ENCODE measurements at places on chromosomes 7 and 10.

DNA sequence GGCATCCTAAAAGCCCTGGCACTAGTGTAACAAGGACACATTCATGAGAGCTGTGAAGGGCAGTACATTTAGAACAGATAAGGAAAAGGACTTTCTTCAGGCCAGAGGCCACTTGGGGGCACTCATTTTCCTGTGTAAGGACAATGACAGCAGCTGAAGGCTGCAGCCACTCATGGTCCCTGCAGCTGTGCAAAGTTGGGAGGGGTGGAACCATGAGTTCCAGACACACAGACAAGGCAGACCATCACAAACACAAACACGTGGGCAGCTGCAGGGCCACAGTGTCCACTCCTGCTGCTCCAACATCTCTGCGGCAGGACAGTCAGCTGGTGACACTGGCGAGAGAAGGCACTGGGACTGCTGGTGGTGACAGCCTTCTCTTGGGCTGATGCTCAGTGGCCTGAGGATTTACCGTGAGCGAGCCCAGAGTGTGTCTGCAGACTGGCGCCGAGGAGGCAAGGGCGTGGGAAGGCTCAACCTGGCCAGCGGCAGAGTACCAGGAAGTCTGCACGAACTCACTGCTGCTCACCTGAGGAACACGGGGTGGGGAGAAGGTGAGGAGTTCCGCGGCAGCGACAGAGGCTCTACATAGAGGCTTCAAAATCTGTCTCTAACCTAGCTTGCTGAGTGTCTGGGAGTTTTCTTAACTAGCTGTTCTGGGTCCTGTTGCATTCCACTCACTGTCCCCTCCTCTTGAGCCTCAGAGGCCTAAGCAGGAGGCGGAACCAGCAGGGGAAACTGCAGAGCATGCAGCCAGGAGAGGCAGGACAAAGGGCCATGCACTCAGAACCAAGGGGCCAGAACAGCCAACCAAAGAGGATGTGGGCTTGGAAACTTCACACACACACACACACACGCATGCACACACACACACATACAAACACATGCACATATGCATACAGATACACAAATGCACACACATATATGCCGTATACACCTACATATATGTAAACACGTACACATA lies 76.5 kb upstream of the DDC start:
- DNase-seq = no peak

DNA sequence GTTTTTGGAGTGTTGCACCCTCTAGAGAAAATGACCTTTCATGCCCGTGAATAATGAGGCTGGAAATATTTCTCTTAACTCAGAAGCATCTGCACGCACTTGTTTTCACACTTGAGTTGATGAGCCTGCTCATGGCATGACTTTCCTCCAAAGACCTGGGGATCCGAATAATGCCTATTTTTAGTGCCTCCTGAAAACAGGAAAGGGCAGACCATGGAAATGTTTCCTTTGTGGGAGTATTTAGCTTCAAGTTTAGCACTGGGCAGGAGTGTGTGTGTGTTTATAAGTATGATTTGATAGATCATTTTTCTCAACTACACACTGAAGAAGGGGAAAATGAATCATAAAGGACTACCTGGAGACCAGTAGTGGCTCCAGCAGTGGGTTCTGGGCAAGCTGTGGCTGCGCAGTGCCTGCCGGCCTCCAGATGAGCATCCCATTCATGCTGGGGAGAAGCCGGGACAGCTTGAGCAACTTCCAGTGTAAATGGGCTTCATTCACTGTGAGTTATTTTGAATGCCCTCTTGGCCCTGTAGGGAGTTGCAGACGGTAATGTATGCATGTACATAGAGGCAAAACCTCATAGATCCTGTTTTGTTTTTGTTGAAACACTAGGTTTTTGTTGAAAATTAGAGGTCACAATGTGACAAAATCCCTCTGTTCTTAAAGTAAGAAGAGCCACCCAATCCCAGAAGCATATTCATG lies 117.8 kb upstream of the INSYN2A start:
- DNase-seq = no peak

DNA sequence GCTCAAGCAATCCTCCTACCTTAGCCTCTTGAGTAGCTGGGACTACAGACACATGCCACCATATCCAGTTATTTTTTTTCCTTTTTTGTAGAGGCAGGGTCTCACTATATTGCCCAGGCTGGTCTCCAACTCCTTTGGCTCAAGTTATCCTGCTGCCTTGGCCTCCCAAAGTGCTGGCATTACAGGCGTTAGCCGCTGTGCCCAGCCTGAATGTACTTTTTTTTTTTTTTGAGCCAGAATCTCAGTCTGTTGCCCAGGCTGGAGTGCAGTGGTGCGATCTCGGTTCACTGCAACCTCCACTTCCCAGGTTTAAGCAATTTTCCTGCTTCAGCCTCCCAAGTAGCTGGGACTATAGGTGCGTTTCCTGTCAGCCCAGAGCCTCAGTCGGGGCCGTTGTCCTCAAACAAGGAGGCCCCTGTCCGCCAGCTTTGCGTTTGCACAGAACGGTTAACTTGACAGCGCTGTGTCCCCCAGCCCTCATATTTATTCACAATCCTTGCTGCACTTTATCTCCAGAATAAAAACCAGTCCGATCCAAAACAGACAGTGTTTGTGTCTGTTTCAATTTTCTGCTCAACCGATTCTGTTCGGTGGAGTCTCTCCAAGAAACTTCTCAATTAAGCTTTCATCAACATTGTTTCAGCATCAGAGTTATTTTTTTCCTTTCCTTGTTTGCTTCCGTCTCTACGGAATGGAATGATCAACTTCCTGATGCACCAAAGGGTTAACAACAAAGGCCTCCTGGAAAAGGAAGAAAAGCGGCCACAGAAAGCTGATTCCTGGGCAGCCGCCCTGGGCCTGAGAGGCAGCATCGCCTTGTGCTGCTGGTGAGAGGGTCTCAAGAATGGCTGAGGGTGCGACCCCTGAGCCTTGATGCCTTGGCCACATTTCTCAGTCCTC lies 64.5 kb downstream of the PDIA4 start:
- DNase-seq = no peak

DNA sequence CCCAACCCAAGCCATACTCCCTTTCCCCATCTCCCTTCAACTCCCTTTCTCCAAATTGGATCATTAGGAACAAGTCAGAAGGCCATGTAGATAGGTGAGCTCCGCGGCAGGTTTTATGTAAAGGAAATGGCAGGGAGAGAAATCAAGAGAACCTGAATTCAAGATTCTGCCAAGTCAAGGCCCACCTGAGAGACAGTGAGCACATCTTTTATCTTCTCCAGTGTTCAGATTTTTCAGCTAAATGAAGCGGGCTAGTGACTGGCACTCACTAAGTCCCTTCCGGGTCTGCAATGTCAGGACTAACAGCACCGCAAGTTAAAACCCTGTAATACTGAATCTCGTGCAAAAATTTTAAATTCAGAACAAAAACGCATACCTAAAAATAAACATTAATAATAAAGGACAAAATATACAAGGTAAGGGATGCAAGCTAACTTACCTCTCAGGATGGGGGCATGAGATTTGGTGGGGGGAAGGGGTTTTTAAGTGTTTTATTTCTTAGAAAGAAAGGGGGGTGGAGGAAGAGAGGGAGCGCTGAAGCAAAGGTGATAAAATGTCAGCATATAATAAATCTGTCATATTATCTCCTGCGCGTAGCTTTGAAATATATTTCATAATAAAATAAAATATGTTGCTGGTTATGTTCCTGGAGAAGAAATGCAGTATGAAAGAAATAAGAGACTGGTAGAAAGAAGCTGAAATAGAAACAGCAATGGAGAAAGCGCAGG lies 17.6 kb downstream of the TCAF1 start:
- DNase-seq = no peak

GRCh38 chr10:93077860-93078337 lies 4.2 kb downstream of the CYP26A1 start:
- DNase-seq = no peak

GRCh38 chr7:39825401-39825980 lies 124.6 kb upstream of the CDK13 start:
- no peak for DNase-seq

DNA sequence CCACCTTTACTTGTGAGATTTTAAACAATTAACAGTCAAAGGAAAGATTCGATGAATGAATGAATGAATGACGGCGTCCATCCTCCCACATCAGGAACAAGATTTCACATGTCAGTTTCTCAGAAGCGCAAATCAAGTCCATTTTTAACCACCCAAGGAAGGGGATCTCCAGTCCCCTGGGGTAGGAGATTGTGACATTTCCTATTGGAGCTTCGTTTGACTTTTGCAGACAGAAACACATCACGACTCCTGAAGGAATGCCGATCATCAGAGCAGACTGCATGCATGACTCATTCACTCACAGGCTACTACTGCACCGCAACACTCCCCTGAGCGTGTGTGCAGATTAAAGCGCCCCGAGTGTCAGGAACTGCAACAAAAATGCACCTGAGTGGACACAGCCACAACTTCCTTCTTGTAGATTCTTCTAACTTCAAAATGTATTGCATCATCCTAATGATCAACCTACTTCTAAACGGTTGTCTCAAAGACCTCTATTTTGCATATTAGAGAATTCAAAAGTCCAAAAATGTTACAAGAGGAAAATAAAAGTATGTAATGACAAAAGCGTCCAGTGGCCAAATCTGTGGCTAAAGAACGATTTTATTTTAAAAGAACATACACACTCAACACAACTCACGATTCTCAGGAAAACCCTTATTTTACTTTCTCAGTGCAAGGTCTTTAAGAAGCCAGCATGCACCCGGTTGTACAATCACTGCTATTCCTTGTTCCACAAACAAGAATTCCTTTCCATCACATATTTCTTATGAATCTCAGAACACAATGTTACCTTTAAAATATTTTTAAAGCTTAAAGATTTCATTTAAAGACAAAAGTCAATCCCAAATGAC lies 172.6 kb downstream of the FAM107B start:
- DNase-seq = peak; percentile 88

DNA sequence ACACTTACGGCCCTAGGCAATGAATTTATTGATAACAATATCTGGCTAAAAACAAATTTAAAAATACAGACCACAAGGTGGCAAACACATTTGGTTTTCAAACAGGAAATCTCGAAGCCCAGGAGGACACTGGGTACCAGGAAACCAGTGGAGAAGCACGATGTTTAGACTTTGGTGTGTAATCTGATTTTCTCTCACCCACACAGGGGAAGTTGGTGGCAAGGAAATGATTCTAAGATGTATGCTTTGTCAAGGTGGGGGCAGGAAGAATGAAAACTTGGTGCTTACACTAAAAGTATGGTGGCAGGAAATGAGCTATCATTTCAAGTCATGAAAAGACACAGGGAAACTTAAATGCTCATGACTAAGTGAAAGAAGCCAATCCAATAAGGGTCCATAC lies 113.2 kb upstream of the ANKRD1 start:
- DNase-seq = no peak

GRCh38 chr10:68553599-68553998 lies 6.5 kb upstream of the TET1 start:
- DNase-seq = no peak

DNA sequence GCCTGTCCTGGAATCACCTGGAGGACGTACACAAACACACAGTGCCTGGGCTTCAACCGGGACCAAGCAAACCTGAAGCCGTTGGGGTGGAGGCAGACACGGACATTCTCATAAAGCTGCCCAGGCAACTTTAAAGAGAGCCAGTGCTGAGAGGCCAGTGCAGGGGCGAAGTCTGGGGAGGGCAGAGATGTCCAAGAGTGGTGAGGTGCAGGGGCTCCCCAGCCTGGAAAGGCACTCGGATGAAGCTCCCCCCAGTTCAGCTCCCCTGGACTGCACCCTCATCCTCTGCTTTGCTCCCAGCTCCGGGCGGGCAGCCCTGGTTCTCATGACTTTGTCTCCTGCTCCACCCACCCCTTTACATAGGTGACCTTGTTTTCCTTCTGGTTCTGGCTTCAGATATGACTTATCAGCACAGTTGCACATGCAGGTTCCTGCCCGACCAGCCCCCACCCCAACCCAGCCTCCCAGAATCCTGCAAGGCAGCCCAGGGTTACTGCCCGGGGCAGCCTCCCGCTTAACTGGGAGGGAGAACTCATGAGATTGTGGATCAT lies 60.8 kb upstream of the EEPD1 start:
- DNase-seq = no peak

- peak; percentile 77 for DNase-seq
Measured at GRCh38 chr7:100191775-100192174, 14.1 kb downstream of the STAG3 start.

Measured in EH (cell line).